ENCODE measurements at places on chromosomes 12 and 14.

DNA sequence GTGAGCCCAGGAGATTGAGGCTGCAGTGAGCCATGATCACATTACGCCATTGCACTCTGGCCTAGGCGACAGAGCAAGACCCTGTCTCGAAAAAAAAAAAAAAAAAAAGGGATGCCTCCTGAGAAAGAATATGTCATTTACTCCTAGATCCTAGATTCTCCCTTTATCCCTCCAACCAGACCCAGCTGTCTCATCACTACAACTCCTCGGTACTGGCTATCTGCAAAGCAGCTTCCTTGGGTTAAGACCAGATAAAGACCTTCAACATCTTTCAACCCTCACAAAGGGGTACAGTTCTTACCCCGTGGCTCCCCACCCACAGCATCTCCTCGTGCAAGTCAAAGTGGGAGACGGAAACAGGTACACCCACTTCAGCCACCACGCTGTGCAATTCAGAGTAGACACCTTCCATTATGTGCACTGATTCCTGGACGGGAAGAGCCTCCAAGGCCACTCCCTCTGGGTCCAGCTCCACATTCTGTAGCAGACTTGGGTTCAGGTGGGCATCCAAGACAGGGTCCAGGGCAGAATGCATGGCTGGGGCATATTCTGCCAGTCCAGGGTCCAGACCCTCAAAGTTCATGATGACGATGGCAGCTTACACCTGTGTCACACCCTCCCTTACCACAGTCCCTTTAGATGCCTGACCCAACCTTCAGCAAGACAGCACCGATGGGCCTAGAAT lies 1.1 kb downstream of the PAN2 start:
- DNase-seq = no peak

GRCh38 chr12:62468397-62468796 lies 1.8 kb downstream of the MON2 start:
- DNase-seq = peak; percentile 13

GRCh38 chr14:20436363-20436755 lies 393 bp upstream of the KLHL33 start:
- no peak for DNase-seq

GRCh38 chr14:95077345-95077744 lies 80.0 kb downstream of the DICER1 start:
- no peak for DNase-seq

DNA sequence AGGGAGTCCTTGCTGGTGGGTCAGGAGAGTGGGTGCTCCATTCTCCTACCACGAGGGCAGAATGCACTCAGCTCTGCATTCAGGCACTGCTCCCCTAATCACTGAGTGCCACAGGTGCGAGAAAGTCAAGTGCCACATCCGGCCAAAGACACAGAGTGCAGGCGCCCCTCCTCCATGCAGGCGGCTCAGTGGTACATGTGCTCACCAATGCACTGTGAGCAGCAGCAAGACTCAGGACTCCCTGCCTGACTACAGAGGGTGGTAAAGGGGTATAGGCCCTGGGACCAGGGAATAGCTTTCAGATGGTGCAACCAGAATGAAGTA lies 32.9 kb downstream of the ZFYVE21 start:
- no peak for DNase-seq

DNA sequence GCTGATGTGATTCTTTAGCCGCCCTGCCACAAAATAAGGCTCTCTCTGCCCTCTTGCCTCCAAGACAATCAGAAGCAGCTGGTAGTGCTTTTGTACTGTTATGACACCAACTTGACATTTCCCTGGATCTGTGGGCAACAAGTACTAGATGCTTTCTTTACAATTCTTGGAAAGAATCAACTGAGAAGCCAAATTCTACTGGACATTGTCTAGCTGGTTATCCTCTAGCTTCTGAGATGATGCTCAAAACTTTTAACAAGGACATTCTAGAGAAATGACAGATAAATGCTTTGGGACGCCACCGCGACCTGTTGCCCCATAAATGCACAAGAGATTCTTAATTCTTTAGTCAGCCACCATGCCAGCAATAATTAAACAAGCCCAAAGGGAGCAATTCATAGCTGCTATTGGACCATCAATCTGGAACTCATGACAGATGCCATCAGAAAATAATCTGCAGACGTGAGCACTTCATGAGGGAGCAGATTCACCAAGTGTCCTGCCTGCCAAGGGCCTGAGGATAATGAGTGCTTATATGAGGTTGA lies 22.8 kb downstream of the FMNL3 start:
- no peak for DNase-seq

GRCh38 chr12:64469455-64470142 lies 17.7 kb downstream of the TBK1 start:
- DNase-seq = no peak

- no peak for DNase-seq
Measured at GRCh38 chr14:92902726-92903125, 20.2 kb upstream of the CHGA start.

DNA sequence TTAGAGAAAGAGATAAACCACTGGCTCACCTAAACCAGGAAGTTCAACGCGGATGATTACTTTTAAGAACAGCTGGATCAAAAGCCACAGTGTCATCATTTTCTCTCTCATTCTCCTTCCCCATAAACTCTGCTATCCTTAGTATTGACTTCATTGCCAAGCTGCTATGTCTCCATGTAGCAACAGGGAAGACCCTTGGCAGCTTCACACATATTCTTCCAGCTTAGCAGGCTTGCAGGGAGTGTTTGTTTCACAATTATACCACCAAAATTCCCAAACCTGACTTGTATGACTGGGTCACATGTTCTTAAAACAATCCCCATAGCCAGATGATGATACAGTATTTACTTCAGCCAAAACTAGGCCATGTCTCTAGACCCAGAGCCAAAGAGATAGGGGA lies 235.5 kb downstream of the PAWR start:
- no peak for DNase-seq

DNA sequence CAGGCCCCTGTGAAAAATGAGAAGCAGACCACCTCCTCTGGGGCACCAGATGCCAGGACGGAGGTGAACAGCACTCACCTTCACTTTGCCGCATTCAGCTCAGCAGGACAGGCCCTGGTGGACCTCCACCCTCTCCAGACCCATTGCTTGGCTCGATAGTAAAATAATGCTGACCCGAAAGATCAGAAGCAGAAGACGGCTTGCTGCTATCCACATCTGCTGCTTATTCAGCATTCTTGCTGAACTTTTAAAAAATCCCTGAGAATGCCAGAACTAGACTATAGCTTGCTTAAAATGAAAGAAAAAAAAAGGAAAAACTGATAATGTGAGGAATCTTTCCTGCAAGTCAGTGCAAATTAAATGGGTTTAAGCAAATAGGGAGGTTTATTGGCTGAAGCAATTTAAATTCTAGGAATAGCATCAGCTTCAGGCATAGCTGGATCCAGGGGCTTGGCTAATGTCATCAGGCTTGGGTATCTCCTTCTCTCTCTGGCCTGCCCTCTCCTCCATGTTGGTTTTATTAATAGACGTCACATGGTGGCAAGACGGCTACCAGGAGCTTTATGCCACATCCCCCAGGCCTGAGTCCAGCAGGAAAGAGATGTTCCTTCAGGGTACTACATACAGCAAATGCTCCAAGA lies 137.9 kb downstream of the SCARB1 start:
- no peak for DNase-seq

DNA sequence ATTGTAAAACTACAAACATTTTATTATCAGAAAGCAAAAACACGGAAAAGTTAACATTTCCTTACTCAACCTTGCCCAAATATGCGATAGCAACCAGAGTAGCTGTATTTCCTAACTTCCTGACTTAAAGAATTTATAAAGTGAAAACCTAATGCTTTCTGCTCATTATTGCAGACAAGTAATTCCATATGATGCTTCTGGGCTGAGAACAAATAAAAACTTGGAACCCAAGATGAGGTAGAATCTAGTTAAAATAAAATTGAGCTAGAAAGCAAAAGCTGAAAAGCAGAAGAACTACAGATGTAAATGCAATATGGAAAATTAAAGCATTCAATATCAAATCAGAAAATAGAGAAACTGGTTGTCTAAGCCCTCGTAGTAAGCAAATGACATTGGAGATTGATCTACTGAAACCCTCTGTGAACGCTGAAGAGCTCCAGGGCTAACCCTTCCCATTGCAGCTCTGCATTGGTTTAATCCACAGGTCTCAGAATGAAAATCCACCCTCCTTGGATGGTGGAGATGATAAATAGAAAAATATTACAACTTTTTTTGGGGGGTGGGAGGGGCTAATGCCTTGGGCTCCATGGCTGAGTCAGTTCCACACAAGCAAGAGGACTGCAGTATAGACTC lies 40.7 kb downstream of the CORO1C start:
- no peak for DNase-seq

GRCh38 chr14:67559639-67560038 lies 26.5 kb downstream of the PLEKHH1 start:
- peak; percentile 29 for DNase-seq

- no peak for DNase-seq
Measured at GRCh38 chr12:122366685-122367475, 55.6 kb downstream of the CLIP1 start.

- DNase-seq = no peak
Measured at GRCh38 chr14:49512571-49512970, 73.6 kb downstream of the RPS29 start.

DNA sequence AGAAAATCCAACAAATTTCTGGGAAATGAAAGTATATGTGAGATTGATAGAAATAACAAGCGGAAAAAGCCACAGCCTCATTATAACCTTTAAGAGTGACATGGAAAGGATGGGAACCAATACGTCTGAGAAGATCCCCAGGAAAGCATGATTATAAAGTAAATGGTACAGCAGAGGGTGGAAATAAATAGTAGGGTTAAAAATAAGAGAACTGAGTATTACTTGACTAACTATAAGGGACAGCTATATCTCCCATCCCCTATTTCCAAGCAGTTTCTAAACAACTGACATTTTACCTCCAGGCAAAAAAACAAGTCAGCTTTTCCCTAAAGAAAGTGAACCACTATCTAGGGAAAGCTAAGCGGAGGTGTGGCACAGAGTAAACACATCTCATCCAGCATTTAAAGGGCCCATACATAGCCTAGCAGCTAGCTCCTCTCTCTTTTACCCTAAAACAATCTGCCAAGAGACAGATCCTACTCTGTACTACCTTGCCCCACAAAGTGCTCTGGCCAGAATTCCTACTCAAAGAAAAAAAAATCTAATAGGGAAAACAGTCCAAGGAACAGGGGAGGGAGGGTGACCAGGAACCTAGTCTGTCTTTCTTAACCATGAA lies 11.2 kb downstream of the OSBPL8 start:
- DNase-seq = no peak

DNA sequence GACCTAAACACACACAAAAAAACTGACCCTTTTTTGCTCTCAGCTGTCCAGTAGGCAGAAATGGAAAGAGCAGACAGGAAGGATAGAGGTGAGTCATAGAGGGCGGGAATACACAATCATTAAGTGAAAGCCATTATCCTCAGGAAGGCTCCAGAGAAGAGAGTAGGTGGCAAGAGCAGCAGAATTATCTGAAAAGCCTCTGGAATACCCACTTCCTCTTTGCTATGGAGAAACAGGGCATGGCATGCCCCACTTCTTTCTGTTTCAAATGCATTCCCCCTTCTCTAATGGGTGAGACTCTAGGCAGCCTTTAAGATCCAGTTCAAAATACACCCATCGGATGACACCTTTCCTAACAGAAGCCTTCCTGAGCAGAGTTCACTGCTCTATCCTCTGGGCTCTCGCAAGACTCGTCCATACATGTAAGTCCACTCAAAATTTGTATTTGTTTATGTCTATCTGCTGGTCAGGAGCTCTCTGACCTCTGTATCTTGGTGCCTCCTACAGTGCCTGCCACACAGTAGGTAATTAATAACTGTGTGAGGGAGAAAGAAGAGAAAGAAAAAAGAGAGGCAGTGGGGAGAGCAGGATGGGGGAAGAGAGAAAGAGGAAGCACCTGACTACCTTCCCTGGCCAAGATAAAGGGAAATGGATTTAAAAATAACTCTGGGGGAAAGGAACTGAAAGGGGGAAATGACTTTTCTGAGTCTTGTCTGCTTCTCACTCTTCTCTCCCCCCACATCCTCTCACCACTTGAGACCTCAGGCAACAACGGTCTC lies 8.5 kb downstream of the KLHL33 start:
- DNase-seq = peak; percentile 77

GRCh38 chr12:119036878-119037825 lies 55.8 kb downstream of the SRRM4 start:
- peak; percentile 52 for DNase-seq

GRCh38 chr14:46250113-46250703 lies 401.4 kb downstream of the RPL10L start:
- DNase-seq = peak; percentile 63

GRCh38 chr12:46763230-46763629 lies 62.6 kb downstream of the SLC38A4 start:
- no peak for DNase-seq

DNA sequence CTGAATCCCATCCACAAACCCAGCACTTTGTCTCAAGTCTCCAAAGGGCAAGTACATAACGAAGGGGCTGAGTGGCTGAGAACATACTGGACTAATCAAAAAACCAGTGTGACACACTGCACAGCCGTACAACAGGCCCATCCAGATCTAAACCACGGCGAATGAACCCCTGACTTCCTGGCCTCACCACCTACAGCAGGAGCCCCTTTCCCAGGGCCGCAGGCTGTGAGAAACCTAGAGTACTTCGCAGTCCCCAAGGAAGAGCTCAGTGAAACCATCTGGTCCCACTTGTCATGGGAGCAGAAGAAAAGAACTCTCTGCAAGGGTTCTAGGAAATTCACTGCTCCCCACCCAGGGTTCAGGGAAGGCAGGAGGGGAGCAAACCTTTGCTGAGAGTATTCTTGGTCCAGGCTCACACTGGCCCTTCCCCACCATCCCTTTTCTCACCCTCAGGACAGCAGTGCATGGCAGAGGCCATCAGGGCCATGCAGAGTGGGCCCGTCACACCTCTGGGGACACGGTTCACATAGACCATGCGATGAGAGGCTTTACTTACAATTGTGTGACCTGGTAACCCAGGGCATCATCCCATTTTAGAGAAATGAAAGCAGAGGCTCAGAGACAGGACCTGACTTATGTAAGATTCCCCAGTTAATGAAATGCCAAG lies 192.8 kb downstream of the BCL11B start:
- DNase-seq = no peak

DNA sequence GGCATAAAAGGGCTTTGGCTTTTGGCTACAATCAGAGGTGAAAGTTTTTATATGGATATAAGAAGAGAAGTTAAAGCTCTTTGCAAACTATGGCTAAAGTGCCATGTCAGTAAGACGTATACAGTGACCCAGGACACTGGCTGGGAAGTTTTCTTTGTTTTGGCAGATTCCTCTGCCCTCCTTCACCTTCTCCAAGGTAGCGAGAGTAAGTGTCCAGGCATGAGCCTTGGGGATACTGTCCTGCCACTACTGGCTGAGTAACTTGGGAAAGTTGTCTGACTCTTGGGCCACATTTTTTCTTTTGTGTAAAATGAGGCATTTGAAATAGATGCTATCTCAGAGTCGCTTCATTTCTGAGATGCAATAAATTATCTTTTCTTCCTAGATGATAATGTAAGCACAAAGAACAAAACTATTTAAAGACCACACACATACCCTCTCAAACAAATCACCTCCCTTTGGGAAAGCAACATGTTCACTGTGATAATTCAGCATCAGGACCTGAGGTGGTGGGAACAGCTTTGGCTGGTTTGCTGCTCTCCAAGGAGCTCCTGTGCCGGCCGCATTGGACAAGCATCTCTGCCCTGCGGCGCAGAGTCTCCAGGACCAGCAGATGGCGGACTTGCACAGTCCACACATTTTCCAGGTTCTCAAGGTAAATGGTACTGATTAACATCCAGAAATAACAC lies 106.3 kb downstream of the PTCSC3 start:
- DNase-seq = peak; percentile 69

- no peak for DNase-seq
Measured at GRCh38 chr12:132513458-132514135, 23.6 kb downstream of the FBRSL1 start.

GRCh38 chr14:58815161-58815701 lies 177.5 kb downstream of the DACT1 start:
- no peak for DNase-seq

GRCh38 chr12:92905811-92906554 lies 23.1 kb downstream of the EEA1 start:
- DNase-seq = no peak
